ENCODE measurements at places on chromosomes 4 and X. TPM values are rescaled to one million over a fixed set of nuclear protein-coding genes. Genes with fewer than 3 reads are reported as not detected.

DNA sequence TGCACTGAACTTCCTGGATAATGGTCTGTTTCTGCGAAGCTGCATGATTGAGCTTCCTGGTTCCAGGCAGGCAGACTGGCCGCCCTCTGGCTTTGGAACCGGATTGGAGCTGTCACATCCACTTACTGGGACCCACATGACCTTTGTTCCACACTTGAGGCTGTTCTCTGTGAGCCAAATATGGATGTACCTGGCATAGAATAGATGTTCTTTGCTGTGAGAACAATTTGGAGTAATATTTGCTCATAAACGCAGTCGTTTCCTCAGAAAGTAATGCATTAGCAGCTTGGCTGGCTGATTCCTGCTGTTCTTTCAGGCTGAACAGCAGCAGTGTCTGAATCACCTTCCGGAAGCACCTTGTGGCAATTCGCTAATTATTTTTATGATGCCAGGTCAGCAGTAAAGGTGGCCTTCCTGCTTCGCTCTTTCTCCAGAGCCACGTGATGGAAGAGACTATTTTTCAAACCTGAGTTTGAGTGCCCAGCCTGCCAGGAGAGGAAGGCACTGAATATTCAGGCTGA is 78.1 kb upstream of the BOD1L1 start:
- H3K4me1 ChIP-seq = no peaks in the 10 kb centered on the region
- no peak for DNase-seq
- H3K4me3 ChIP-seq = no peak overlapping the region
- no peaks in the 10 kb centered on the region for H3K27me3 ChIP-seq

DNA sequence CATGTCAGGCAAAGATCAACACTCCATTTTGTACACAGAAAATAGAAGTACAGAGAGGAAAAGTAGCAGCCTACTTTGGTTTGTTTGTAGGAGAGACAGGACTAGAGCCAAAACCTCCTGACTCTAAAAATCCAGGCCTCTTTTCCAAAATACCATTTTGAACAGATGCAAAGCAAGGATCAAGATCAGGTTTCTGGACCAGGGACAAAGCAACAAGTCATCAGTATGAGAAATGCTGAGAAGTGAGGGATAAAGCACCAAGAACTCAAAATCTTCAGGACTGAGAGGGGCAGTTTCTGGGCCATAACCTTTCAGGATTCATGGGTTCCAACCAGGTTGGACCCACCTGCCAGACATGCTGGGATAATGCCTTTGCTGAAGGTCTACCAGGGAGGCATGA is 36.6 kb upstream of the MBTPS2 start:
- H3K4me3 ChIP-seq = no peak overlapping the region
- H3K27me3 ChIP-seq = no peaks in the 10 kb centered on the region
- no peaks in the 10 kb centered on the region for H3K4me1 ChIP-seq
- no peak for DNase-seq
- H3K27ac ChIP-seq = no peak overlapping the region

- H3K4me3 ChIP-seq = no peak overlapping the region
- peaks cover 20% of the 10 kb centered on the region for H3K36me3 ChIP-seq
- no peak overlapping the region for H3K27ac ChIP-seq
These were observed 48.3 kb upstream of the MND1 start for GRCh38 chr4:153296040-153296823.

- no peak overlapping the region for H3K27ac ChIP-seq
- H3K36me3 ChIP-seq = no peaks in the 10 kb centered on the region
- no peaks in the 10 kb centered on the region for H3K27me3 ChIP-seq
- no peak overlapping the region for H3K4me3 ChIP-seq
- no peak for DNase-seq
These were observed 338.2 kb upstream of the PABPC4L start for GRCh38 chr4:134539729-134540231.

DNA sequence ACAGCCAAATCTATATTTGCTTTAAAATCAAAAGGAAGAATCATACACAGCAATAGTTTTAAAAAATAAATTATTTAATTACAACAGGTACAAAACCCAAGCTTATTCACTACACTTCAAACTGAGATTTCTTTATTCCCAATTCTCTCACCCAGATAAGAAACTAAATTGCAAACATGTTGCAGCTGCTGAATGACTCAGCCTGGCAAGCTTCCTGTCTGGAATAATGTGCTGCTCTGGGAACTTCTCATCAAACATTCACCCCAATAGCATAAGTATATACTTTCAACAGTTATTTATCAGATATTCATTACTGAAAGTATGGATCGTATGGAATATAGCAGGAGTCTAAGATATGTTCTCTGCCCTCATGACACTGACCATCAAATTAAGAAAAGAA is 43.0 kb upstream of the GABRA2 start:
- H3K36me3 ChIP-seq = no peaks in the 10 kb centered on the region
- DNase-seq = no peak
- H3K4me1 ChIP-seq = no peaks in the 10 kb centered on the region
- no peaks in the 10 kb centered on the region for H3K27me3 ChIP-seq
- no peak overlapping the region for H3K27ac ChIP-seq

DNA sequence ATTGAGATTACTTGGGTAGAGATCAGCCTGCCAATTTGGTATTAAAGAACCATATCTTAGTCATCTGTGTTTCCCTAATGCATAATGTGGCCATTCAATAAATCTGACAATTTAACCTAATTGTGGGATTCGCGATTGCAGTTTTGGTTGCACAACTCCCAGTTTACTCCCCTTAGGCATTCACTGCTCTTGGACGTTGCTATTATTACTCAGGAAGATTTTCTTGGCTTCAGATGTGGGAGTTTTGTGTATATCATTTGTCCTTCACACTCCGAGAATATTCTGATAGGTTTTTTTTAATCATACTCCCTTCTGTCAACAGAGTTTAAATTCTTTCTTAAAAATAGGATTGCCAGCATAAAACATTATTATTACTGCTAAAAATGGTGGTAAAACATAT is 22.0 kb upstream of the TRPC3 start:
- peaks cover 11% of the 10 kb centered on the region for H3K27me3 ChIP-seq
- no peaks in the 10 kb centered on the region for H3K36me3 ChIP-seq
- H3K4me3 ChIP-seq = no peak overlapping the region

DNA sequence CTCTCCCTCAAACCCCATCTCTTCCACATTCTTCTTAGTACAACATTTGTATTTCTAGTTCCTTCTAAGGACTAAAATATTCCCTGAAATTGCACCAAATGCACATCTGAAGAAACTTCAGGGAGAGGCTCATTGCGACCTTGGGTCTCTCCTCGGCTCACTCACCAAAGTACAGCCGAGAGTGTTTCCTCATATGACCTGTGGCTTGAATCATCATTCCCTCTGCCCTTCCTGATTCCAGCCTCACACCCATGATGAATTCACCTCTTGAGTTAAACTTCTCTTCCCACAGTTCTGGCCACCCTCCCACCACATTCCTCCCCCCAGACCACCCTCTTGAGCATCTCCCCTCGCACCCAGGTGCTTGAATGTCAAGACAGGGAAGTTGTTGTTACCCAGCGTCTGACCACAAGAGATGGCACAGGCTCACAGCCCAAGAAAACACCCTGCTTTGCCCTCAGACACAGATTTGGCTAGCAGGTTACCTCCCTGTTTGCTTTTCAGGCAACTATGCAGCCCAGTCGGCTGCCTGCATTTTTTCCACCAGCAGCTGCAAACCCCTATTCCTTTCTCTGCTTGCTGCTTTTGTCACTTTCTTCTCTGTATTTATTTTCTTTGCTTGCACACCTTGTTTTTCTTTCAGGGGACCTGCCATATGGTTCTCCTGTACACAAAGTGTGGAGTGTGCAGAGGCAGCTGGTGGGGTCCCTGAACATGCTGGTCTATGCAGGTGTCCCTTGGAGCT is 214.8 kb downstream of the SPATA18 start:
- no peaks in the 10 kb centered on the region for H3K4me1 ChIP-seq
- H3K4me3 ChIP-seq = no peak overlapping the region
- no peaks in the 10 kb centered on the region for H3K36me3 ChIP-seq
- no peak for DNase-seq
- H3K27me3 ChIP-seq = no peaks in the 10 kb centered on the region

Gene TMPRSS11E
- total RNA-seq = not detected

Gene AR
- total RNA-seq = 14.8 TPM

Gene CTAG1B
- not detected for total RNA-seq
